GM23248 (cell line): ENCODE measurements at places on chromosomes 1 and 21.

DNA sequence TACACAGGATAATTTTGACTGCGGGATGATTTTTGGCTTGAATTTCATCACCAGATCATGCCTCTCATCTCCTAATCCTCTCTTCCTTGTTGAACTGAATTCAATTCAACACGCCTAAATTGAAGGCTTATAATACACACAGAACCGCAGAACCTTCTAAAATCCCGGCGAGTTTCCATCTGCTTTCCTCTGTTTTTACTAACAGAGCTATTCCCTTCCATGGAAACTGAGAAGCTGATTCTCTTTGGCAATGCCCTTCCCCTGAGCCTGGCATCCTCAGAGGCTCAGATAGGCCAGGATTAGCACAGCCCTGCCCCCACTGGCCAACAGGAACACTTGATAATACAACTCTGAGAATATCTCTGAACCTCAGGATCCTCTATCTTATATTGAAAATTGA is 130.2 kb downstream of the CAPN8 start:
- no peak for DNase-seq

DNA sequence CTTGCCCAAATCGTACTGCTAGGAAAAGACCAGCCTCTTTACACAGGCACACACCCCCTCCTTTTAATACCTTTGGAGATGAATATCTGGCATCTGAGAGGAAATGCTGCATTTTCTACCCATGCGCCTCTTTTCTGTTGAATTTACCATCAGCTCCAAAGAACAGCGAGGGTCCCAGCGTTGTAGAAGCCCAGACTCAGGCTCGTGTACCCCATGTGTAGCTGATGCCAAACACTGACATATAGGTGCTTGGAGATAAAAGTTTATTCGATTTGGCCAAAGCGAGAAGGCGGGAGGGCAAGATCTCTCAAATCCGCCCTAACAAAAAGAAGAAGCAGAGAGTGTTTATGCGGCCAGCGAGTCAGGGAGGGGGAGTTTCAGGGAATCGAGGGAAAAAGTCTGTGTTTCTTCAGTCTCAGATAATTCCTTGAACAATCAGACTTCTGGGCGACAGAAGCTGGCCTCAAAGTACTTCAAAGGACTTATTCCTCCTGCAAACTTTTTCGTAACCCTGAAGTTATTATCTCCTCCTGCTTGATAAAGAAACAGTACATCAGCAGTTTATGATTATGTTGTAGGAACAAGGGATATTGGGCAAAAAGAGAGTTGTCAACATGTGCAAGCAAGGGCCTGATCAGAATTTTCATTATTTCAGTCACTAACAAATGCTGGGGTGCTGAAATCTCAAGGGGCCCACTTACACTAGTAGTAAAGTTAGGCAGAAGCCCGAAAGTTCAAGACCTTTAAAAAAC is 642 bp upstream of the CREG1 start:
- DNase-seq = no peak

GRCh38 chr1:186465946-186466345 is 5.0 kb upstream of the PDC start:
- DNase-seq = no peak

DNA sequence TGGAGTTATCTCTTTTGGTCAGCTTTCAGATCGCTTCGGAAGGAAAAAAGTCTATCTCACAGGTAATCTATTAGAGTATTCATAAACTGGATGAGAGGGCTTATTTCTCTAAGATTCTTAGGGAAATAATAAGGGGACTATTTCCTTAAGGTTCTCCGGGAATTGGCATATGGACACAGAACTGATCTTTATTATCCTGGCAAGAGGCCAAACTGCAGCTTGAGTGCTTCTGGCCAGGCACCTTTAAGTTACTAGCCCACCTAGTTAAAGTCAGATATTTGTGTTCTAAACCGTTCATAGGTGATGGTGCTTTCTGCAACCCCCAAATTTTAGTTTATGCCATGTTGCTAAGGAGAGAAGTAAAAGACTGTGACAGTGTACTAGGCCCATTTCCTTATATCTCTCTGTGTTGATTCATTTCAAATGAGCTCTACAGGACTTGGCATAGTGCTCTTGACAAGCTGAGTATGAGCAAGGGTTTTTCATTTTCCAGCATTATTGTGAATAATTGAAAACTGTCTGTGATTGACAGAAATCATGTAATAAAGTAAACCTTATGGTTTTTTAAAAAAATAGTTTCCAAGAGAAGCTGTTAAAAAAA is 43.4 kb downstream of the SLC22A15 start:
- DNase-seq = peak; percentile 6
